Aorta (tissue), 5 donors: ENCODE measurements at places on chromosomes 7 and 10. TPM values are rescaled to one million over a fixed set of nuclear protein-coding genes. Genes with fewer than 3 reads are reported as not detected.

SPDYE2 gene
- total RNA-seq: not detected

DNA sequence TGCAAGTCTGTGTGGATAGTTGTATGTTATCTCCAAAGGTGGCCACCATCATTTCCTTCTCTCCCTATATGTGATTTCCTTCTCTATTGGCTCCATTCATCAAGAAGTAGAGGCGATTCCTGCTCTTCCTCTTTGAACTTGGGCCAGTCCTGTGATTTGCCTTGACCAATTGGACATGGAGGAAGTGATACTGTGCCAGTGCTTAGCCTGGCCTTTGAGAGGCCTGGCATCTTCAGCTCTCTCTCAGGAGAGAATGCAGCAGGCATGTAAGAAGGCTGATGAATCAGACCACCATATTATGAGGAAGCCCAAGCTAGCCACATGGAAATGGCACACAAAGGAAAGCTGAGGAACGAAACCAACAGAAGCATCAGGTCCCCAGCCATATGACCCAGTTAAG, 195.0 kb upstream of the SVIL start:
- no peak for DNase-seq

GJD4 gene
- total RNA-seq: not detected

GRCh38 chr10:33459602-33460001, 125.1 kb upstream of the NRP1 start:
- DNase-seq: no peak

CACNB2 gene
- 14.6 TPM for total RNA-seq

- no peak for DNase-seq
Observed at GRCh38 chr7:81457852-81458522, 311.9 kb downstream of the HGF start.

PKD2L1 gene
- 0.71 TPM for total RNA-seq

DNA sequence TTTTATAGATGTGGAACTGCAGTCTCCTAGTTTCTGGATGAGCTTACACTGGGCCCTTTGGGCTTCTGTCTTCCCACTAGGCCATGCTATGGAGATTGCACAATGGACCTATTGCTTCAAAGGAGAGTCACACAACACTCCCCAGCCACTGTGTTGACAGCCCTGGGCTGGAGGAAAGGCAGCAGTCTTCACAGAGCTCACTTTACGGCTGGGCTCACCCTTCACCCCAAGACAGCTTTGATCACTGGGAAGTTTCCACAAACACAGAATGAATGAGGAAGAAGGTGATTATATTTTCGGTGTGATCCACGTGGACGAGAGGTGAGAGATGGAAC, 92.7 kb upstream of the GDF10 start:
- DNase-seq: no peak

- no peak for DNase-seq
Observed at GRCh38 chr10:131644864-131645658, 255.7 kb upstream of the PPP2R2D start.

ANLN gene
- 3.8 TPM for total RNA-seq

DNA sequence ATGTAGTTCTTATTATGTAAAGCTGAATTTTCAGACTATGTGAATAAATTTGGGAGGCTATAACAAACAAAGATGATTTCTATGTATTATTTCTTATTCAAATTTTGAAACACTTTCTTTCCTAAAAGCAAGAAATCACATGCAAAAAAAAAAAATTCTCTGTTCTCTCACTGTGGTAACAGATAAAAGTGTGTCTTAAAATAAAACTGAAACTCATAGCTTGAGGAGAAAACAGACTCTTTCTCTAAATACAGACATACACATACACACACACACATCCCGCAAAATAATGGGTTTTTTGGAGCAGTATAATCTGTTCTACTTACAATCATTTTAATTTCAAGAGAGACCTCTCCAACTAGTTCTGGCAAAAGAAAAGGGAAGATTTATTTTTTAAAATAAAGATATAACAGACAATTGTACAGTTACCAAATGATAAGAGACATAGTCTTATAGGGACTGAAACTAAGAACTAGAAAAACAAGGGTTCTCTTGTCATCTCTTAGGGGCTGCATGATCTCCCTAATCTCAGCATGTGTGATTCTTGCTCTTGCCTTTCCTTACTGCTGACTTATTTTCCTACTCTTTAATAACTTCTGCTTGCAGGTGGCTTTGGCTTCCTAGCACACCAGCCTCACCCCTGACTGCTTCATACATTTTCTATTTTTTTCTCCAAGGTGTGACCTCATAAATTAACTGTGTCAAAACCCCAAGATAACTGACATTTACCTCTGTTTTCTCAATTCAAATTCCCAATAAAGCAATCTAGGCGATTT, 483.5 kb upstream of the POT1 start:
- no peak for DNase-seq

TEX47 gene
- total RNA-seq: not detected

DNA sequence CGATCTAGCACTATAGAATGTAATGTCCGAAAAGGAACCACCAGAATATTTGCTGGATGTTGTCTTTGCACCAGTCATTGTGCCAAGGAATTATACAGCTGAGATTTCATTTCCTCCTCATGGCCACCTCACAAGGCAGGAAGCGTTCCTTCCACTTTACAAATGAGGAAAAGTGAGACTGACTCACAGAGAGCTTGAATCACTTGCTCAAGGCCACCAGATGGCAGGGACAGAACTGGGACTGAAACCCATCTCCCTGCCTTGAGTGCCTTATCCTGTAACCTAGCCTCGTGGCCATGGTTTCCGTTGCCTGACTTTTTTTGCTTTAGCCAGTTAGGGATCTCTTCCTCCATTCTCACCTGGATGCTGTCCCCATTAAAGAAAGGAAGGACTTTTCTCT, 44.7 kb upstream of the PDZD8 start:
- DNase-seq: no peak

DNA sequence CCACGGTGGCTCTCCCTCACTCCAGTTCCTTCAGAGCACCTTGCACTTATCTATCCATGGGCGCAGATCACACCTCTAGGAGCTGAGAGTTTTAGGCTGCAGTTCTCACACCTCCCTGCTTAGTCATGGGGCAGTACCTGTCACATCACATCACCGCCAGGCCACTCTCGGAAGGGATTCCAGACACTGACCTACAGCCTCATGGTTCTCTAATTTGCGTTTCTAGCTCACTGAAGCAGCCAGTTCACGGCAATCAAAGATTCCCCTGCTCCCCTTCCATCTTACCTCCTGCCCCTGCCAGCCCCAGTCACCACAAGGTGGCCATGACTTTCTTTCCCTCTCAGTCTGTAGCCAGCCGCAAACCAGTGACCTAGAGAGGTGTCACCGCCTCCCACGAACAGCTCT, 34.2 kb downstream of the ADRB1 start:
- no peak for DNase-seq

GRCh38 chr10:102721954-102722353, 7.5 kb downstream of the SFXN2 start:
- no peak for DNase-seq

DNA sequence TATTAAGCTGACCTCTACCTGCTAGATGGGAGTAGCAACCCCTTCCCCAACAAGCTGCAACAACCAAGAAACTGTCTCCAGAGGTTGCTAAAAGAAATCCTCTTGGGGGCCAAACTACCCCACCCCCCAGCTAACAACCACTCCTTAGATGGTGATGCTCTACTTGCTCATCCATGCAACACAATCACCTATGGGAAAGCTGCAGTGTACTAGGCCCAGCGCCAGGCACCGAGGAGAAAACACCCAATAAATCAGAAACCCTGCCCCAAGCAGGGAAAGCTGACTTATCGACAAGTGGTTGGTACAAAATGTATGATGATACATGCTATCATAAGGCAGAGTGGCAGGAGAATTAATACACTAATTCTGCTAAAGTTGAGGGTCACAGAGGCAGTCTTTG, 17.3 kb downstream of the SLC25A13 start:
- no peak for DNase-seq

- peak; percentile 92 for DNase-seq
Observed at GRCh38 chr10:110501142-110501937, 3.6 kb downstream of the DUSP5 start.

- DNase-seq: no peak
Observed at GRCh38 chr10:45249978-45250693, 65.3 kb downstream of the OR13A1 start.

DNA sequence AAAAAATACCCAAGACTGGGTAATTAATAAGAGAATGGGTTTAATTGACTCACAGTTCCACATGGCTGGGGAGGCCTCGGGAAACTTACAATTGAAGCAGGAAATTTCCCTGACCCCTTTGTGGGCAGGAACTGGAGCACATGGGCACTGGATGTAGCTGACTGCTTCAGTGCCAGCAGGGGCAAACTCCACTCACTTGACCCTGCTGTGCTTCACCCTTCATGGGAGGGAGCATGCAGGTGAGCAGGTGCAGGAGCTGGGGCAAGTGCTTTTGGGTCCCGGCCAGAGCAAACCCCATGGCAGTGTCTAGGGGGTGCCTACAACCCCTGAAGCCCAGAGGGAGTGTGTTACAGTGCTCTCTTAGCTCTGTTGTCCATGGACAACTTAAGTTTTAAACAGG, 132.6 kb downstream of the AKR1D1 start:
- no peak for DNase-seq

GRCh38 chr7:41809940-41810576, 107.2 kb upstream of the INHBA start:
- no peak for DNase-seq

AMPH gene
- total RNA-seq: 6.3 TPM

C10orf90 gene
- not detected for total RNA-seq

- peak; percentile 85 for DNase-seq
Observed at GRCh38 chr7:73973091-73973490, 54.9 kb upstream of the ELN start.

FAM25C gene
- total RNA-seq: not detected

MYOF gene
- total RNA-seq: 226 TPM
